ENCODE measurements at places on chromosomes 4 and X.

GRCh38 chr4:73034896-73035295 is 34.6 kb downstream of the COX18 start:
- DNase-seq = no peak

DNA sequence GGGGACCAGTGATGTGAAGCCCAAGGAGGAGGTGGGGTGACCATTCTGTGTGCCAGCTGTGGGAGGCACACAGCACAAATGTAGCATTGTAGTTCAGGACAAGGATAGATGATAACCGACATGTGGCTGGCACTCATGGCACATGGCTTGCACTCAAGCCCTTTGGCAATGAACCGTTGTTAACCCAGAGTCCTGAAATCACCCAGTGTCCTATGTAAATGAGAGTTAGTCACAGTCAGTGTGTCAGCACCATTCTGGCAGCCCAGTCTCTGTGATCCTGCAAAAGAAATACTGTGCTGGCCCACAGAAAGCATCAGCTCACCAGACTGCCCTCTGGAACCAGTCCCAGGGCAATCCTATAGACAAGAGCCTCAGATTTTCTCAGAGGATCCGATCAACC is 339.3 kb downstream of the MID1IP1 start:
- no peak for DNase-seq

GRCh38 chrX:153556767-153557166 is 39.3 kb downstream of the ATP2B3 start:
- DNase-seq = no peak

- DNase-seq = no peak
These were observed 63.7 kb upstream of the PDLIM3 start for GRCh38 chr4:185598846-185599552.

DNA sequence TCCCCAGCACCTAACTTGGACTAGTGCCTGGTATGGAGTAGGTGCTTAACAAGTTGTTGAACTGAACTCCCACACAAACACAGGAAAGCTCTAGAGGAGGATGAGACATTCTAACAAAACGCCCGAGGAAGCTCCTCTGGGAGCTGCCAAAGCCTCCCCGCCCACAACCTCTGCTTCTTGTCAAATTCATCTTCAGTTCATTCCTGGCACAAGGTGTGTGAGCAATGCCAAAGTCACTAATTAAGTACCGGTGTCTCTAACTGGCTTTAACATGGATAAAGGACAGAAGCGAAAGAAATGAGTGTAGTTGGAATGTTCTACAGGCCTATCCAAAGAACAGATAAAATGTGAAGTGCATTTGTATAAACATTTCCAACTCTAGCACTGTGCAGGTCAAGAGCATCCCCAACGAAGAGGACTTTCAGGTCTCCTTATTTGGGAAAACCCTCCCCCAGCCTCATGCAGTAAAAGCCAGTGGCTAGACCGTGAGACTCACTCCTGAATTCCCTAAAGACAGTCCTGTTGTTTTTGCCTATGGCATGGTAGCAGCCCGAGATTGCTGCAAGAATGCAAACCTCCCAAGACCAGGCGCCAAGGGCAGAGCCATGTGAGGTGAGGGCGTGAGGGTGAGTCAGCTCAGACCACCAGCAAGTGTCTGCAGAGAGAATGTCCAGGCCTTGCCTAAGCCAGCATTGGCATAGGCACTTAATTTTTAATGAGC is 72.2 kb upstream of the KLF3 start:
- no peak for DNase-seq

GRCh38 chr4:114907568-114907967 is 205.9 kb downstream of the NDST4 start:
- DNase-seq = no peak

DNA sequence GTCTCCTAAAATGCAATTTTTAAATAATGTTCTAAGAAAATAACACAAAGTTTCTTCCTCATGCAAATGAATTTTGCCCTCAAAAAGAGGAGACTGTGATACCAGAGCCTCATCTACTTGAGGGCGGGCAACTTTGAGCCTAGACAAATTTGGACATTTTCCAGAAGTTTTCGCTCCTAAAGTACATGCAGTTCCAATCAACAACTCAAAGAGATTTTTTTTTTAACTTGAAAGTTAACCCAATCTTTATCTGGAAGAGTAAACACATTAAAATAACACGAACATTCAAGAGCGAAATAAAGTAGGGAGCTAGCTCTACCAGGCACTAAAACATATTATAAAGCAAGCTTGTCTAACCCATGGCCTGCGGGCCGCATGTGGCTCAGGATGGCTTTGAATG is 29.4 kb upstream of the FBXW7 start:
- DNase-seq = no peak

GRCh38 chrX:42755815-42756214 is 22.1 kb downstream of the PPP1R2C start:
- no peak for DNase-seq

GRCh38 chr4:3468154-3468553 is 5.0 kb downstream of the DOK7 start:
- DNase-seq = no peak

GRCh38 chr4:8274765-8275547 is 5.4 kb downstream of the HTRA3 start:
- no peak for DNase-seq

- DNase-seq = no peak
These were observed 8.4 kb downstream of the TMEM271 start for GRCh38 chr4:567457-568350.
